LoVo (cell line): ENCODE measurements at places on chromosomes 1 and 21.
A peak's percentile ranks its signal among the peaks of the same experiment; 100 is the strongest.

DNA sequence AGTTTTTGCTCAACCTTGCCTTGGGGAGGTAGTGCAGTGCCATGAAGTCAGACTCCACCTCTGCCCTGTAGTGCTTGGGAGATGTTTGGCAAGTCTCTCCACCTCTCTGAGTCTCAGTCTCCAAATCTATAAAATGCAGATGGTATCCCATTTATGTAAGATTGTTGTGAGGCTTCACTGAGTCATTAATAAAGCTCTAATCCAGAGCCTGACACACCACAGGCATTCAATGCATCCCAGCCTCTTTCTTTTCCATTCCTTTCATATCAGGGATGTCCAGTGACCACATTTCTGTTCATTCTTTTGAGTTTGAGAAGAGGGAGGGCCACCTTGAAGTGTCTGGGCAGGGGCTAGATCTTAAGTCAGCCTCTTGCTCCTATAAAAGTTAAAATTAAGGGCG, 37.6 kb upstream of the LMO4 start:
- no peak for DNase-seq

DNA sequence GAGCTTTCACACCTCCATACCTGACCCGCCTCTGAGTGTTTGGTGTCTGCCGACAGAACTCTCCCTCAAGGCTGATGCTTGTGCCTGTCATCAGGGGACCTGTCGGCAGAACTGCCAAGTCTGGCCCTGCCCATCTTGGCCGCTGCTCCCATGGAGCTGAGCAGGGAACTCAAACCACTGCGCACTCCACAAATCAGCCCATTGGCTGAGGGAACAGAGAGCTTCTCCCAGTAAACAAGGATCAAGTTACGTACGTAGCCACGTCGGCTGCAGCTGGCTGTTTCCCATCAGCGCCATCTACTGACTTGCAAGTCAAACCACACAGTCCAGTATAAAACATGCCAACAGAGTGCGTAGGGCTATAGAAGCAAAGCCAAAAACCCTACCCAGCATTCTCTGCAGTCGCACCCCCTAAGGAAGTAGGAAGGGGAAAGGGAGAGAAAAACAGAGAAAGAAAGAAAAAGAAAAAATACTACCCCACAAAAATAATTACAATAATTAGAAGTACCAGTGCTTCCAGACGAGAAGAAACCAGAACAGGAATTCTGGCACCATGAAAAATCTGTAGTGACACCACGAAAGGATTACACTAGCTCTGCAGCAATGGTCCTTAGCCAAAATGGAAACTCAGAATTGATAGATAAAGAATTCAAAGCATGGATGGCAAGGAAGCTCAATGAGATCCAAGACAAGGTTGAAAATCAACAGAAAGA, 13.1 kb downstream of the KRTAP13-1 start:
- DNase-seq, result peak; percentile 24

- no peak for DNase-seq
Observed at GRCh38 chr1:240343966-240344365, 252.3 kb downstream of the FMN2 start.

DNA sequence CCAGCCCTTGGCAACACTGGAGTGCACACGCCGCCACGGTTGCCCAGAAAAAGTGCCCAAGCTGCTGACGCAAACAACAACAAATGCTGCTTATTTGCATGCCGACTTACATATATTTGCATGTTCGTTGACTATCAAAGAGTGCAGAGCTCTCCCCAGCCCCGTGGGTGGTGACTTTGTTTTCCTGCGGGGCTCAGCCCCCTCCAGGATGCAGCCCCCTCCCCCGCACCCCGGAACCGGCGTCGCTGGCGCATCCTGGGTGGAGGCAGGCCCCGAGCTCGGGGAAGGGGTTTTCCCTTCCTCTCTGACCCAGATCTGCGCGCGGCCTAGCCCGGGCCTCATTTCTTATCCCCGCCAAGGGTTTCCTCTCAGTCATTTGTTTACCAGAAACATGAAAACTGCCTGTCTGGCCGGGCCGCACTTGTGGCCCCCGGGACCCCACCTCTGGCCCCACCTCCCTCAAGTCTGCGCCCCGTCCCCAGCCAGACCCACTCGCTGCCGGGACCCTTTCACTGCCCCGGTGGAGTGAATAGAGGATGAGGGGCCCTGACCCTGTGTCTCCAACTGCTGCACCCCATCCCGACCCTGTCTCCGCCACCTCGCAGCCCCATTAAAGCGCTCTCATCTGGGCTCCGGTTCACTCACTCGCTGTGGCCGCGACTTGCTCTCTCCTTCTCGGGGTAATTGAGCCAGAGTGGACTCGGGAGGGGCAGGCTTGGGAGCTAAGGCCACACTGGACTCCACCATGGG, 5.5 kb downstream of the TNFRSF25 start:
- no peak for DNase-seq

DNA sequence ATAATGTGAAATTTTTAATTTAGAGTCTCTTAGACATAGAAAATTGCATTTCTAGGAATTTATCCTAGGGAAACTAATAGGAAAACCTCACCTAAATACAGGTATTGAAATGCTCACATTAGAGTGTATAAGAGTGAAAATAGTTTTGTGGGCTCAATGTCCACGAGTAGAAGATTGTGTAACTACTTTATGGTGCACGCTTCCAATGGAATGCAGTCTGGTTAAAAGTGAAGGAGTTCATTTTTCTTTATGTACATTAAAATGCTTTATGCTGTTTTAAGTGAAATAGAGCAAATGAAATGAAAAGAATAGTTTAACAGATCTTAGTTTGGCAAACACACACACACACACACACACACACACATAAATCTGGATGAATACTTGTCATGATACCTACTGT, 278.2 kb downstream of the USP25 start:
- no peak for DNase-seq

DNA sequence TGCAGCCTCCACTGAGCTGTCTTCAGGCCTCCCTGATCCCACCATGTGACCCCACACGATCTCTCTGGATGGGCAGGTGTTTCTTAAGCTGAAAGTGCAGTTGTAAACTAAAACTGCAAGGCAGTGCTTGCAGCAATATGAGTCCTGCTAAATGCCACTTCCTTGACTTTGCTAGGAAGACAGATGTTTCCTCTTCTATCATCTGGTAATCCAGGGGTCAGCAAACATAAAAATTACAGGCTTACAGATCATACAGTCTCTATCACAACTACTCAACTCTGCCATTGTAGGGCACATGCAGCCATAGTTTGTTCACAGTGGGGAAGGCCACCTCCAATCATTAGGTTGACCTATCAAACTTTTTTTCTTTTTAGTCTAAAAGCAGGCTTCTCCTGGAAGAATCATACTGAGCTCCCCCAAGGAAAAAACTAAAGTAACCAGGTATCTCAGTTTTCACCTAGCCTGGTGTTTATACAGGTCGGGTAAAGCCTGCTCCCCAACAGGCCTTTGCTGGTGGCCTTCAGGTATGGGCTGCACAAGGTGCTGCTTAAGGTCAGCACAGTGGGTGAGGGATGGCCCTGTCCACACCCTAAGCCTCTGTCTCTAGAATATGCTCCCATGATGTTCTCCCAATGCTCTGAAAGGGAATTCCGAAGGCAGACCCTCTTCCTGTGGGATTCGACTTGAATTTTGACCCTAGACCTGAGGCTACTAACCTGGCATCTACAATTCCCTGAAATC, 10.8 kb downstream of the ABCA4 start:
- DNase-seq, result no peak

DNA sequence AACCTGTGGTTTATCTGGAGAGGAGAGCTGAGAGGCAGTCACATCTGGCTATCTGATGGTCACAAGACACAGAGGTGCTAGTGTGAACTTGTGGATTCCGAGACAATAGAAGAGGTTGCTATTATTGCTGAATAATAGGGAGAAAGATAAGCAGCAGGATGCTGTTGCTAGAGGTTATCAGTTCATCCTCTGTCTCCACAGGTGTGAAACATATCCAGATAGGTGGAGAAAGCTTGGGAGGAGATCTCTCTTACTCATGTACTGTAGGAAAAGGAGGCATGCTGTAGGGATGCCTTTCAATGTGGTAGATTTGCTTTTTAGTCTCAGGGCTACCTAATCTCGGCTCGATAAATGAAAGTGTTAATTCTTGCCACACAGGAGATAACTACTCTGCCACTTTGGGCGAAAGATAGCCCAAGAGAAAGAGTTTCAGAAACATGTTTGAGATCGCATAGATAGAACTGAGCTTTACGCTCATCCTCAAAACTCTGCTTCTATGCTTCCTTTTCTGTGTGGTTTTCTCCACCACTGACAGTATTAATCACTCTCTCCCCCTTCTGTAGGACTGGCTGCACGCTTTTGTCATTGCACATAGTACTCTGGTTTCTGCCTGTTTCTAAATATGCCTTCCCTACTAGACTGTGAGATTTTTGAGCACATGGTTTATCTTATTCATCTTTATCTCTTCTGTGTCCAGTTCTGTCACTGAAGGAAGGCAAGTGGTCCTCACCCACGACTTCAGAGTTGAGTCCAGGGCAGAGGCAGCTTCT, 36.7 kb upstream of the PLXNA2 start:
- DNase-seq, result no peak

DNA sequence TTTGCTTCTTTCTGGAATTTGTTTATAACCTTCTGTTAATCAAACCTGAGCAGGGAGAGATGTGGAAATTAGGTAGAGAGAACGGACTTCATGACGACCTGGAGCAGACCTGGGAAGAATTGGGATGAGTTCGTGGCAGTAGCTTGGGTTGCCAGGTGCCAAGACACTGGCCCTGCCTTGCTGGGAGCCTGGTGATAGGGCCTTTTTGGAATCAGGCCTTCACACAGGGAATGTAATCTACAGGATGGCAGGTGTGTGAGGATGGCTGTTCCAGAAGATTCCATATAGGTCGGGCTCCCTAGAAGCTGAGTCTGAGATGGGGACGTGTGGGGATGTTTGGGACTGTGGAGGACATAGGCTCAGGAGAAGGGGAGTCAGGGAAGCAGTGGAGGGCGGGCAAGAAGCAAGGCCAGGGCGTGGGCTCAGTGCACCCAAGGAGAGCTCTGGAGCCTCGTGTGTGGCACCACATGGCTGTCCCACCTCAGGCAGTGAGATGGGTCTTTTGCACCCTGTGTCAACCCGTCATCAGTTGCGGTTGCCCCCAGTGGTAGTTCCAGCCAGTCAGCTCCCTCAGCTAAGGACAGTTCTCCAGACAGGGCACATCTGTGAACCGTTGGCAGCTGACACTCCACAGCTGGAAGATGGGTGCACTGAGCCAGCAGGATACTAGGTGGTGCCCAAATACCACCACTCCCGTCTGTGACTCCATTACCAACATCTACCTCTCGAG, 395.9 kb downstream of the MATN1 start:
- DNase-seq, result no peak

- DNase-seq, result no peak
Observed at GRCh38 chr1:84509029-84509428, 2.6 kb upstream of the GNG5 start.

DNA sequence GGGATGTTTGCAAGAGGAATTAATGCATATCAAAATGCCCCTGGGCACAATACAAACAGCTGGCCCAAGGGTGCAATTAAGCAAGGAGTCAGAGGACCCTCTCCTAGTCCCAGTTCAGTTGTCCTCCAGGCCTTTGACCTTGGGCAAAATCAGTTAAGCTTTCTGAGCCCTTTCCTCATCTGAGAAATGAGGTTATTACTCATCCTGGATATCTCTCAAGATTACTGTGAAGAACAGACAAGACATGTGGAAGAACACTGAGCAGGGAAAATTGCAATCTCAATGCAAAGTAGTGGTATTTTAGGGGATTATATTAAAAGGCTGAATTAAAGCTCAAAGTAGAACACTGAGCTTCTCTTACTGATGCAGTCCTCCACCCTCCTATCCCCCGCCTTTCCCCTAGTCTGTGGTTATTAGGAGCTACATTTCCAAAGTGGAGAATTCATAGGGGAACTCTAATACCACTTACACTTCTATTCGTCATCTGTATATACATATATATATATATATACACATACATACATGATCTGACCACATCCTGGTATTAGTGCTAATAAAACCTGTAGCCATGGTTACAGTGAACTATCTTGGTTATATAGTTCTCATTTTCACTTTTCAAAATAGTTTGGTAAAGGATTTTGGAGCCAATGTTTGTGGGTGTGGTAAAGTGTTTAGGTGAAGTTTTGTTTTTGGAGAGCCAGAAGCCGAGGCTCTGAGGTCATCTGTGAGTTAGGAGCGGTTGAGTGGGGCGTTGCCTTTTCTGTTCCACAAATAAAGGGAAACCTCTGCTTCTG, 18.1 kb downstream of the KIAA0040 start:
- DNase-seq, result no peak

- no peak for DNase-seq
Observed at GRCh38 chr1:34778381-34778780, 2.6 kb upstream of the GJB3 start.

GRCh38 chr21:29434081-29434480, 135.4 kb downstream of the BACH1 start:
- DNase-seq, result no peak

- DNase-seq, result no peak
Observed at GRCh38 chr1:159008744-159009188, 941 bp upstream of the IFI16 start.

DNA sequence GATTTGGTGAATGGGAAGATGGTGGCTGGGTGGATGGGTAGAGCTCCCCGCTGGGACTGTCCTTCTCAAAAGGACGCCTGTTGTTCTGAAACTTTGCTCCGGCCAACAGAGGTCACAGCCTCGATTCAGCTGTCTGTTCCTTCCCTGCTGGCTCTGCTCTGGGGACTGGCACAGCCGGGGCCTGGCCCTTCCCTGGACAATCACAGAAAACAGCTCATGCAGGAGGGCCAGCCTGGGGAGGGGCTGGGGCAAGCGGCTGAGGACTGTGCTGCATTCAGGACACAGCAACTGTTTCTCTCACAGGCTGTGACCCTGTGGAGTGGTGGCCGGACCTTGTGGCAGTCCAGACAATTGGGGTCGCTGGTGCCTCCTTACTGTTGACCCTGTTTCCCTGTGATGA, 110.7 kb upstream of the TMEM51 start:
- DNase-seq, result no peak

- no peak for DNase-seq
Observed at GRCh38 chr1:199029855-199030254, 391.0 kb downstream of the PTPRC start.

DNA sequence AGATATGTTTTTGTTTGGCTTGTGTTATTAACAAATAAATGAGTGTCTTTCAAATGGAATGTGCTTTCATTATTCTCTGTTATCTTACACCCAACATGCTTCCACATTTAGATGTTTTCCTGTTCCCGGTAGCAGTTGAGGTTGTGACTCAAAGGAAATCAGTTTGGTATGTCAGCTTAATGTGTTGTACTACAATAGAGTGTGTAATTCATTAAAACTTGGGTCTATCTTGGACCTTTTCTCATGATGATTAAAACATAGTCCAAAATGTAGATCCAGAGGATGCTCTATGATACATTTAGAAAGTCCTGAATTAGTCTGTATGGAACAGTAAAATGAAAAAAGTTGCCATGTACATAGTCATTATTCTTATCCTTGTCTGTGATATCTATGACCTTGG, 26.7 kb downstream of the RTCA start:
- no peak for DNase-seq
